ENCODE measurements at places on chromosomes 12 and 14.

- DNase-seq = no peak
Measured at GRCh38 chr12:95164656-95165055, 52.6 kb downstream of the FGD6 start.

- DNase-seq = no peak
Measured at GRCh38 chr12:49882248-49882850, 21.4 kb downstream of the FAIM2 start.

- no peak for DNase-seq
Measured at GRCh38 chr12:25397001-25397400, 146.3 kb upstream of the KRAS start.

DNA sequence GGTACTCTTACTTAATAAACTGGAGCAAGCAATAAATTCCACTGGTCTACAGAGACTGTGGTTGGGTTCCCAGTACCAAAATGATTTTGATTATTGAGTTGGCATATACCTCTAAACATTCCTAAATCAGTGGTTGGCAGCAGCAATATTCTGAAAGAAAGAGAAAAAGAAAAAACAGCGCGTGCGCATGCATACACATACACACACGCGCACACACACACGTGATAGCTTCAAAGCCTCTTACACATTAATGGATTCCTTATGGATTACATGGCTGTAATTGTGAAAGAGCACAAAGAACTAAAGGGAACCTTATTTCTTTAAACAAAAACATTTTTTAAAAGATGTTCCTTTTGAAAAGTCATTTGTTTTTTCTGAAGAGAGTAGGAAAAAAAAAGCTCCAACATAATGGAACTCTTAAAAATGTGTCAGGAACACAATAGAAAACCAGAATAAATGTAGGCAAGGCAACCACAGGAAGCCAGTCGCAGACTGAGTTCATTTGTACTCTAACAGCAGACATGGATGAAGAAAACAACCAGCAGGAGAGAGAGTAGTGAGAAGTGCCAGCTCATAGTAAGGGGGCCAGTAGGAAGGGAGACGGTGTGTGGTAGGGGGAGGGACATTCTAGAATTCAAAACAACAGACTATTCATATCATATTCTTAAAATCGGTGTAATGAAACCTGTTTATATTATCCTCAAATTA is 80.0 kb downstream of the DRAM1 start:
- DNase-seq = no peak

- no peak for DNase-seq
Measured at GRCh38 chr14:95941897-95942296, 65.3 kb downstream of the TUNAR start.

GRCh38 chr12:76158518-76159321 is 74.2 kb upstream of the NAP1L1 start:
- DNase-seq = peak; percentile 32

GRCh38 chr12:15778126-15778525 is 11.1 kb downstream of the EPS8 start:
- no peak for DNase-seq

DNA sequence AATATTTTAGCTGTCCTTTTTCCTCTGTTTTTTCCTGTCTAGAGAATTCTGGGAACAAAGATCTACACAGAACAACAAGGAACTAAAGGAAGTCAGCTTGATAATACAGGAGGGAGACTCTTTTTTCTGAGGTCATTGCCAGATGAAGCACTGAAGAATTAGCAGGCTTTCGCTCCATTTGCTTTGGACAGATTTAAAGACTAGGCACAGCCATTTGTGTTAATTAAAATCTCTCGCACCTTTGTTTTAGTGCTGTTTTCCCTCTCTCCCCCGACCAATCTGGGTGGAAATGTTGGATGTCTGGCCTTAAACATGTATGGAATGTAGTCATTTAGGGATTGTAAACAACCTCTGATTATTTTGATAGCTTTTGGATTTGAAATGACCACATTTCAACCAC is 9.6 kb upstream of the GPHN start:
- DNase-seq = no peak

GRCh38 chr14:52327374-52328226 is 13.5 kb downstream of the PTGER2 start:
- DNase-seq = no peak

- no peak for DNase-seq
Measured at GRCh38 chr12:586318-587071, 76.8 kb downstream of the NINJ2 start.

- no peak for DNase-seq
Measured at GRCh38 chr12:100403446-100403845, 46.6 kb downstream of the SLC17A8 start.

GRCh38 chr14:97581016-97581415 is 783.8 kb downstream of the VRK1 start:
- DNase-seq = no peak

DNA sequence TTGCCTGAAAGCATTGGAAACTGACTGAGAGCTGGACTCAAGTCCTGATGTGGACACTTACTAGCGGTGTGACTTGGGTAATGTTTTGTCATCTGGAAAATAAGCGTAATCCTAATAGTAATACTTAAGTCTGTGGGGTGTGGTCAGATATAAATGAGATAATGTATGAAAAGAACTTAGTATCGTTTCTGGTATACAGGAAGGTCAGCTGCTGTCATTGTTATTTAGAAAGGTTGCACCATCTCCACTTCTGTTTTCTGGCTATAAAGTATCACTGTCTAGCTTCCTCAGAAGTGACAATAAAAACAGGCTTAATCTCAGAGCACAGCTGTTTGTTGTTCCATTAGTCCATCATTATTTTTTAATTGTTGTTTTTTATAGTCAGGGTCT is 34.1 kb upstream of the TUBA1C start:
- DNase-seq = no peak

- DNase-seq = no peak
Measured at GRCh38 chr14:74558655-74559054, 53.4 kb downstream of the LTBP2 start.

DNA sequence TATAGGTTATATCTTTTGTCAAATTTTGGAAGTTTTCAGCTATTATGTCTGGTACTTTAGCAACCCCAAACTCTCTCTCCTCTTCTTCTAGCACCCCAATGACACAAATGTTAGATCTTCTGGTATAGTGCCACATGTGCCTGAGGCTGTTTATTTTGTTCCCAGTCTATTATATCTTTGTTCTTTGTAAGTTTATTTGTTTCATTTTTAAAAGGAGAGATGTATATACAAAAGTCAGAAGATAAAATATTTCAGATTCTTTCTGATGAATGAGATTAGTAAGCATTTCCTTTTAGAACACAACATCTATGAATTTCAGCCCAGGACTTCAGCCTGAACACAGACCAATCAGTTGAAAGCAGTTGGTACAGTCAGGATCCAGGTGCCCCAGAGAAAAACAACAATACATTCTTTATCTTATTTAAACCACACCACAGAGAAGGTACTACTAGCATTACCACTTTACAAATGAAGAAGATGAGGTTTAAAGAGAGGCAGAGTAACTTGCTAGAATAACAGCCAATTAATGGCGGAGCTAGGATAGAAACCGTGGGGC is 114.1 kb upstream of the BTG1 start:
- DNase-seq = no peak

DNA sequence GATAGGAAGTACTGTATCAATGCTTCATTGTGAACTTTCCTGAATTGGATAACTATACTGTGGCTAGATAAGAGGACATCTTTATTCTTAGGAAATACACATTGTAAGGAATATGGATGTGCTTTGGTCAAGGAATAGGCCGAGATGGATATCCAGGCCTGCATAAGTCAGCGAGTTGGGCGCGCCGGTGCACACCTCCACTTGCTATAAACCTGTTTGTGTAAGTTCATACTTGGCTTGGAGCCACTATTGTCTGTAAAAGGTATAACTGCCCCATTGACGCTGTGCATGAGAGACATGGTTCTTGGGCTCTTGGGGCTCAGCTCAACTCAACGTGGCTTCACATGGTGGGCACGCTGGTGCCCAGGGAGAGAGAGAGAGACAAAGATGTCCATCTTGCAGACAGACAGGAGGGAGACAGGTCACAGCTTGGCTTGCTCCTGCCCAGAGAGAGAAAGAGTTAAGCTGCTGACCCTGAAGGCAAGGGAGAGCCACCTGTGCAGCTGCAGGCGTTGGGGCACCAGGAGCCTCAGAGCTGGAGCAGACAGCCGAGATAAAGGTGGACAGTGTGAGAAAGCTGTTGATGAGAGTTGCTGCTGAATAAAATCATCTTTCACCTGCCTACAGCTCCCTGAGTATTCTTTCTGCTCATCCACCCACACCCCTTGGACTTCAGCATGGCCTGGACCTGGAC is 34.1 kb upstream of the COCH start:
- no peak for DNase-seq

DNA sequence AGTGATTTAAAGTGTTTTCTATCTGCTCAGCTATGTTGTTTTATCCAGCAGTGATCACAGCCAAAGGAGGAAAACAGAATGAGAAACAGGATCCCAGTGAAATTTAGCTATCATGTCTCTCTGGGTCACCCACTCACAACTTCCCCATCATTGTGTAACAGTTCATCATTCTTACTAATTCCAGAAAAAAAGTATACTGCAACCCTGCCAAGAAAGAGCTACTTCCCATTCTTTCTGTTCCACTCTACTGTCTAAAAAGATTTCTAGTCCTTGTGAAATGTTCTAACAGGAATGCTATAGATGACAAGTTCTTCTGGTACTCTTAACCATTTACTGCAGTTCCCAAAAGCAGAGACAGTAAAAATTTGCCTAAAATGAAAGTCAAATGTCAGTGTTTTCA is 39.2 kb upstream of the CD163 start:
- DNase-seq = no peak
